Left renal pelvis (tissue), 4 donors: ENCODE measurements at places on chromosomes 7 and 10.

DNA sequence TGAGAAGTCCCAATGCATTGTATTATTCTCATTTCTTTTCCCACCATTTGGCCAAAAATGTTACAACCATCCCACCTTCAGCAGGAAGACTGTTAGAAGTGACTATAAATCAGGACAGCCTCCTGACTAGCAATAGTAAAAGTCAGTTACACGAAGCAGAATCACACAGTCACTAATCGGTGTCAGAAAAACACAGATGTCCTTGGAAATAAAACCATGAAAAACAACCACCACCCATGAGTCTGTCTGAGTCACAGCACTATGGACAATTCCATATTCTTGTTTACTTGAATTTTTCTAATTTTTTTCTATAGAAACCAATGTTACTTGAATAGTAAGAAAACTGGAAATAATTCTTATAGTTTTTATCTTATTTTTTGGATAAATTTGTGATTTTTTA is 81.9 kb upstream of the FRMD4A start:
- no peak for DNase-seq

DNA sequence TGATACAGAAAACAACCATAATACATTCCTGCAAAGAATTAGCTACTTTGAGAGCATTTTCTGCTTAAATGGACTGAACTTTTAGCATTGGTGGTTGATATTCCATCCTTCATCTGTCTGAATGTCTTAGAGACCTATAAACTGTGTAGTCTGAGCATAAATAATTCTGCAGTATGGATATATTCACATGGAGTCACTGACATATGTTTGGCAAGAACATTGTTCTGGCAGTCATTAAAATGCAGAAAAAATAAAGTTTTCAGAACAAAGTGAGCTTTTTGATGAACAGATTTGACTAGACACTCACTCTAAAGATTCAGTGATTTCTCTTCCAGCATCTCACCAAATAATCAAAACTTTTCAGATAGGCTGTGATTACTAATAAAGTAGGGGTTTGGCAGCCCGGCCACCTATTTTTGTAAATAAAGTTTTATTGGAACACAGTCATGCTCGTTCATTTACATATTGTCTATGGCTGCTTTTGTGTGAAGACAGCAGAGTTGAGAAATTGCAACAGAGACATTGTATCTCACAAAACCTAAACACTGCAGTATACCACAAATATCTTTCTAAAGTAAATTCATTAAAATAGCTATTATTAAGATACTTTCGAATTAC is 44.1 kb upstream of the RAPGEF5 start:
- DNase-seq, result no peak

- no peak for DNase-seq
Observed at GRCh38 chr10:5827841-5828240, 14.6 kb upstream of the GDI2 start.

DNA sequence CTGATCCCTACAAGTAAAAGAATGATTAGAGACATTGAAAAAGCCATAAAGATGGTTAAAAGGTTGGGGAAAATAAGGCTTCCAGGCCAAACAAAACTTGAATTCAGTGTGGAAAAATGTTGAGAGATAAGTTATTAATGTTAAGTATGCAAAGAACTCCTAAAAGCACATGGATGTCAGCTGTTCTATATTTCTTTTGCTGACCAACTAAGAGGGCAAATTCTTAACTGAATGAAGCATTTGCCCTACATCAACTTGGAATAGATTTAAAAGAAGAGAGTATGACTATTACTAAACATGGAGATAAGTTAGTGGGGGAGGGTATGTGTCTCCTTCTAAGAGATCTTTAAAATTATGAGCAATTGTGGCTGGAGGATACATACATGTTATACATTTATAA is 124.8 kb downstream of the KIAA1217 start:
- DNase-seq, result no peak

GRCh38 chr10:123146013-123146893 is 1.7 kb upstream of the HMX2 start:
- no peak for DNase-seq

- DNase-seq, result no peak
Observed at GRCh38 chr10:49598986-49599385, 11.1 kb upstream of the SLC18A3 start.

DNA sequence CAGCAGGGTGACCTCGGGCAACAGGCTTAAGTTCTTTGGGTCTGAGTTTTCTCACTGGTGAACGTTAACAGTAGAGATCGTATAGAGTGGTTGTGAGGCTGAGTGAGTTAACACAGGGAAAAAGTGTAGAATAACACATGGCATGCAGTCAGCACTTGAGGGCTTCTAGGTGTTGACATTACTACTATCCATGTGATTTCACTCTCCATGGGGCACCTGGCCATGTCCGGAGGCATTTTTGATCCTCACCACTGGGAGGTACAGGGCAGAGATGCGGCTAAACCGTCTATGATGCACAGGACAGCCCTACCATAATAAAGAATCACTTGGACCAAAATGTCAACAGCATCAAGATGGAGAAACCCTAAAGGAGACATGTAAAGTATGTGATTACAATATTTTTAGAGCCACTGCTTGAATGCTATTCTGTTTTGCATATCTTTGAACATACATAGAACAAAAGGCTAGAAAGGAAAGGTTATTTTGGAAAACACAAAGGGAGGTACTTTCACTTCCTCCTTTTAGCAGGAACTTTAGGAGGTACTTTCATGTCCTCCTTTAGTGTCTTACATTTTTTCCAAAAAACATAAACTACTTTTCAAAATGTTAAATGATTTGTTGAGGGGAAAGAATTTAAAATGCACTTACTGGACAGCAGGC is 44.3 kb downstream of the NOD1 start:
- no peak for DNase-seq

- no peak for DNase-seq
Observed at GRCh38 chr7:33556472-33556871, 348.9 kb upstream of the BMPER start.

DNA sequence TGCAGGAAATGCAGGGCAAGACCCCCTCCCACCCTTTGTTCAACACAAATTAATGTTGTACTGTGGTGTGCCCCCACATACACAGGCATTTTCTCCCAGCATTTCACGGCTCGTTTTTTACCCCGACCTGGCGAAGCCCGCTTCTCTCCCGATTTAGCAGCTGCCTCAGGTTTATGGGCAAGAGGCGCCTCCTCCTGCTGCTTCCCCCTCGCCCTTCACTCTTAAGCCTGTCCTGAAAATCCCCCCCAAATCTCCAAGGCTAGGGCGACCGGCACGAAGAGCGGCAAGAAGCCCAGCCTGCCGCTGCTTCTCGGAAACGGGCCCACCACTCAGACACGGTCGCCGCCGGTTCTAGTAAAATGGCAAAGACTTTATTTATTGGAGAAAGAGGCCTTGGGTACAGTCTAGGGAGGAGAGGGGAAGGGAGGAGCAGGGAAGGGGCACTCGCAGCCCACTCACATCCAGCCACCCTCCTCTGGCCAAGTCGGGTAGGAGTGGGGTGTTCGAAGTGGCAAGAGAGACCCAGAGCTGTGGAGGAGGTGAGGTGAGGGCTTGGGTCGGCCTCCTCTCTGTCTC is 3.3 kb downstream of the LBX1 start:
- no peak for DNase-seq

DNA sequence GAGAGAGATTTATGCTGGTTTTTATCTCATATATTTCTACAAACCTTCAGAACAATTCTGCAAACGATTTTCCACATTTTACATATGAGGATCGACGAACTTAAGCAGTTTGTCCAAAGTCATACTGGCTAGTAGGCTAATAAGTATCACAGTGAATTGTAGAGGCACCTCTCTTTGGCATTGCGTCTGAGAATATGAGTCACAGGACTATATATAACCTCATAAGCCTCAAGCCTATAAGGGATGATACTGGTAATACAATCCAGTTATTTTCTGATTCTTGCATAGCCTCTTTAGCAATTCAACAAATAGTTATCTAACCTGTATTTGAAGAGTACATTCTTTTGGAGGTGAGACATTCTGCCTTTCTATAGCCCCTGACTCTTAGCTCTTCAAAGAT is 129.8 kb downstream of the GPR158 start:
- DNase-seq, result no peak

GRCh38 chr10:111137007-111137406 is 60.2 kb downstream of the ADRA2A start:
- DNase-seq, result no peak

GRCh38 chr7:89714131-89714530 is 440.1 kb upstream of the STEAP1 start:
- DNase-seq, result no peak

DNA sequence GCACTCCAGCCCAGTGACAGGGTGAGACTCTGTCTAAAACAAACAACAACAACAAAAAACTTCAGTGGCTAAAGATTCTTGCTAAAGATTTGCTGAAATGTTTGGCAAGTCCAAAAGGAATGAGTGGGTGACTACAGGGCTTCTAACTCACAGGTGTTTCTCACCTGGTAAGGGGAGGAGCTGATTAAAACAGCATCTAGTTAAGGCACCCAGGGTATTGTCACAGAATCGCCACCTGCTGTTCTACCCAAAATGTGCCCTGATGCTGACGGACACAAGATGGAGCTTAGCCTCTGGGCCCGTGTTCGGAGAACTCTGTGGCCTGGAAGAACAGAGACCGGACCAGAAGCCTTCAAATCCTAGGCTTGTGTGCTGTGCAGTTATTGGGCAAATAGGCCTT is 336.0 kb upstream of the GALNT17 start:
- DNase-seq, result no peak

GRCh38 chr10:74640134-74640921 is 186.1 kb upstream of the KAT6B start:
- DNase-seq, result no peak

- DNase-seq, result no peak
Observed at GRCh38 chr10:73169320-73169719, 1.4 kb downstream of the FAM149B1 start.

GRCh38 chr10:73997461-73997786 is 492 bp upstream of the VCL start:
- DNase-seq, result no peak

- no peak for DNase-seq
Observed at GRCh38 chr7:69062020-69062765, 536.1 kb upstream of the AUTS2 start.

DNA sequence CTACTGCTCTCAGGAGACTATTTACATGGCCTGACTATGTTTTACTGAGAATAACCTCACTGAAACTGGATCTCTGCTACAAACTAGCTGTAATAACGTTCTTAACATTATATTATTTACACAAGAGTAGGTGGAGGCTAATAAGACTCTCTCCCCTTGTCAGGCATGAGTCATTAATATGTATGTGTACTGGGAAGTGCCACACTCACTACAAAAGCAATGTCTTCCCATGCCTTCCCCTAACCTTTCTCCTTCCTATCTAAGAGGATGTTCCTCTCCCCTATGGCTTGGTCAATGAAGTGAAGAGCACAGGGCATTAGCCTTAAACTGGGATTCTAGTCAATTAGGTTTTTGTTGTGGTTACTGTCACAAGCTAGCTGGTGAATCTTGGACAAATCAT is 147.9 kb downstream of the DGKB start:
- no peak for DNase-seq

DNA sequence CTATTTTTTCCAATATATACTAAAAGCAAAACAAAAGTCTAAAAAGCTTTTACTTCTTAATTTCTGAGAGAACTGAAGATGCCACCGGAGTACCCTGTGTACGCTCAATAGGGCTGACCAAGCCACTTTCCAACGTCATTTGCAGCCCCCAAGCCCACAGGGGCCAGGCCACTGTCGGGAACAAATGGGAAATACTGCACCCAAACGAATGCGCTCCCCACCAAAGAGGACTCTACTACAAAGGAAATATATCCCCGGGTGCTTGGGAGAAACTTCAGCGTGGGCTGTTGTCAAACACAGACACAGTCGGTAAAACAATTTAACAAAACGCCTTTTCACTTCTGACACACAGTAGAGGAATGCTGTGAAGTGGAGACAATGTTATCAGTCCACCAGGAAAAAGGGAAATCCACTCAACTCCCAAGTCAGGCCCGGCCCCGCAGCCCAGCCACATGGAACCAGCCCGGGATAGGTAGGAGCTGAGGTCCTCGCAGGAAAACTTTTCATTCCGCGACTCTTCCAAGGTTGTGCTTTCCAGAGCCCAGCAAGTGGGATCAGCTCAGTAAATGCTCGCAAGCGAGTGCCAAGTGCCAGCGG is 1.4 kb downstream of the PARD3 start:
- no peak for DNase-seq

DNA sequence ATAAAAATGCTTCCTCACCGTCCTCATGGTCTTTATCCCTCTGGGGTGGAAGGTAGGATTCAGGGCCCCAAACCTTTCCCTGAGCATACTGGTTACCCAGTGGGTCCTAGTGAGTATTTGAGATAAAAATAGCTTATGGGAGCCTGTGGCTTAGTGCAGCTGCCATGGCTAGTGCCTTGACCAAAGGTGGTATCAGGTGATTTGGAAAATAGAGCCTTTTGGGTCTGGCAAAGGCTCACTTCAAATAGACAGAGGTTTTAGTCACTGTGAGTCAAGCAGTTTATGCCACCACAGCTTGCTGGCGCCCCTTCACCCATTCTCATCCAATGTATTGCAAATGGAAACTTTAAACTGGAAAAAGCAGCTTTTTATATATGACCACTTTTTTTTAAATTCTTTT is 30.4 kb downstream of the PLAU start:
- no peak for DNase-seq

GRCh38 chr7:40213856-40214255 is 79.1 kb downstream of the SUGCT start:
- DNase-seq, result no peak

GRCh38 chr10:131744346-131744745 is 156.5 kb upstream of the PPP2R2D start:
- DNase-seq, result no peak

- DNase-seq, result no peak
Observed at GRCh38 chr7:99631295-99632109, 14.8 kb downstream of the ZSCAN25 start.

DNA sequence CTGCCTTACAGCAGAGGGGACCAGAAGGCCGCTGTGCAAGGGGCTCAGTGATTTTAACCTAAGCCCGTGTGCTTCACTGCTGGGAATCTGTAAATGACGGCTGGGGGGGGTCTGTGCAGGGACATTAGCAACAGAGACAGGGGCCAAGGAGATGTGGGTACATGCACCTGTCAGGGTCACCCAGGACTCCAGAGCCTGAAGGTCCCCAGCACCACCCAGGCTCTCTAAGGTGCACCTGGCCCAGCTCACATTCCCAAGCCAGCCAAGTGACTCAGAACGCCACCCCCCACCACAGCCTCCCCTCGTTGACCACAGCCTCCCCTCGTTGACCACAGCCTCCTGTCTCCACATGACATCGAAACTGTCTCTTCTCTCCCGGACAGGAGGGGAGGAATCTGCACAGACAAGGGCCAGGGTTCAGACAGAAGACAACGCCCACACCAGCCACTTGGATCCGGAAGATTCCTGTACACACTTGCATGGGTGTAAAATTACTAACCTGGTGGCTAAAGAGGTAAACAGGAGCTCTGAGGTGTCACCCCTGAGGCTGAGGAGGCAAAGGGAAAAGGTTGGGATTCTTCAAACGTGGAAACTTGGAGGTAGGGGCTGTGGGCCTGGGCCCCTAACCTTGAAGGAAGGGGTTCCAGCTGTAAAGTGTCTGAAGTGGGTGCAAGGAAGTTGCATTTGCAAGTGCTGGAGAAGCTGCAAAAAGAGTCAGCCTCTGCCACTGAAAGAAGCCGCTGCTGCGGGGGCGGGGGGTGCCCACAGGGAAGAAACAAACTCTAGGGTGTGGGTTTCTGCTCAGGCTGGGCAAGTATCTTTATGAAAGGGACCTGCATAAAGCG is 27.0 kb downstream of the CALML3 start:
- no peak for DNase-seq

- DNase-seq, result no peak
Observed at GRCh38 chr7:150753826-150754603, 16.8 kb downstream of the GIMAP5 start.
